ENCODE measurements at places on chromosomes 16 and 17.

DNA sequence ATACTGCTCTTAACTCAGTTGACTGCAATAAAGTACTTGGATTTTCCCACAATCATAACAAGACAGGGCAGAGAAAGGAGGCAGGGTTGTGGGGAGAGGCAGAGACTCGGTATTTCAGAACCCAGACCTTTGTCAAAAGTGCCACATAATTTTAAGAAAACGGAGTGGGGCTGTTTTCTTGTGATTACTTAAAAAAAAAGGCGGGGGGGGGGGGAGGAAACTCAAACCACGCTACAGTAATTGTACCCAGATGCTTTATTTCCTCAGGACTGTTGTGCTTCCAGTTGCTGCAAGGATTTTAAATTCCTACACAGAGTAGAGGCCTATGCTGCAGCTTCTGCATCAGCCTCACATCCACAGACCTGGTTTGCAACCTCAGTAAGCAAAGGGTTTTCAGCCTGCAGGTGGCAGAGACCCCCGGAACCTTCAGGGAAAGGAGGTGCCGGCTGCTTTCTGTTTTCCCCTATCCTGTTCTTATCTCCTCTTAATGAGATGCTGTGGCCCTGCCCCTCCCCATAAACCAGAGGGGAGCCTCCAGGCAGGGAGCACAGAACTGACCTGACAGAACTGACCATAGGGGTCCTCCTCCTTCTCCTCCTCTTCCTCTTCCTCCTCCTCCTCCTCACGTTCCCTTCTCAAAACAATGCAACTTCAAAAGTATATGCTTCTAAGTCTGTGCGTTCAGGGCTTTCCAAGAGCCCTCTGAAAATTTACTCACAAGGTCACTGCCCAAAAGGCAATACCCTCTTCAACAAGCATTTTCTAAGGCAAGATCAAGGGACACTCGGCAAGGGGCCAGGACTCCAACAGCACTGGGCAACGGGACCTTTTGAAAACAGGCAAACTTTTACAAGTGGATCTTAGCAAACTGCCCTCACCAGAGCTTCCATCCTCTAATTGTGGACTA lies 7.5 kb downstream of the AXIN2 start:
- no peak for DNase-seq

DNA sequence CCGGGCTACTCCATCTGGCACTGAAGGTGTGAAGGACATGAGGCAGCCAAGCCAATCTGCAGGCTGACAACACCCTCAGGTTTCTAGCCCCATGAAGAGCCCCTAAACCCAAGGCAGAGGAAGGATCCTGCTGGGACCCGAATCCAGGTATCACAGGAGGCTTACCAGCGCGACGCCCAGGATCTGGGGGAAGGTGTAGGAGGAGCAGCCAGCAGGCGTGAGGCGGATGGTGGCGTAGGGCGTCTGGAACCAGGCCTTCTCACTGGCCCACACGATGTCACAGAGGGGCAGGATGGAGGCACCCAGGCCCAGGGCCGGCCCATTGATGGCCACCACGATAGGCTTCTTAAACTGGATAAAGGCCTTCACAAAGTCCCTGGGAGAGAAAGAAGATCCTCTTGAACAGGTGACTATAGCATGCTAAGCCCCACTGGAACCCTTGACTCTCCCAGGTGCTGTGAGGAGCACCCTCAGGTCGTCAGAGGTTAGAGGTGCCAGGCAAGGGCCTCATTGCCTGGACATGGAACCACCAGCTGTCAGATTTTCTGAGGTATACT lies 71.7 kb downstream of the DYNLRB2 start:
- DNase-seq = no peak

- DNase-seq = no peak
Observed at GRCh38 chr16:61842666-61843065, 193.6 kb downstream of the CDH8 start.

GRCh38 chr17:2796164-2797125 lies at the start of gene RAP1GAP2:
Gene RAP1GAP2, plus strand, starts transcription at chr17:2796438. Its CDS starts 90 bp downstream, at chr17:2796528.
- no peak for DNase-seq

DNA sequence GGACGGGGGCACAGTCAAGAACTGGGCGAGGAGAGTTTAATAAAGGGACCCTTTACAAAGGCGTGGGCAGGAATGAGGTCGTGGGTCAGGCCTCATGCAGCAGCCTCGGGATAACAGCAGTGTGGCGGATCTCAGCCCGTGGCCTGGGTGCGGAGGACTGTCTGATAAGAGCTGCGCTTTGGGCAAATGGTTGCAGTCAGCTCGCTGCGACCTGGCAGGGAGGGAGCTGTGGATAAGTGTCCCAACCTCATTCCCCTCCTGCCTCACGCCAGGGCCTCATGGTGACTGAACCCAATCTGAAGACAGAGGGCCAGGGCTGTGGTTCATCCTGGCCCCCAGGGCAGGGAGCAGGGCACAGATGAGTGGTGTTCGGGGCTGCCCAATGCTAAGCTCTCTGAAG lies 13.6 kb downstream of the SMTNL2 start:
- no peak for DNase-seq

DNA sequence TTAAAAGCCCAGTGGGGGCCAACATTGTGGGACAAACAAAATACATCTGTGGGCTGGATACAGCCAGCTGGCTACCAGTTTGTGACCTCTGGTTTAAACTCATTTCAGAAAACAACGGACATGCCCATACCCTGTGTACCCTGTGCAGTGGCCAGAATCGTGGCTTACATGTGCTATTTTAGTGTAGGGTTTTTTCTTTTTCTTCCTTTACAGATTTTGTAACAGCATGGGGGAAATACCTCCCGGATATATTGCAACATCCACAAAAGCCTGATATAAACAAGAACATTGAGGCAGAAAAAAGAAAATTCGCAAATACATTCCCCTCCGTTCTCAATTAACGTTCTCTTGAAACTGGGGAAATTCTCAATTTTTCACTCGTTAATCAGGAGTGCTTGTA lies 7.3 kb downstream of the HS3ST4 start:
- no peak for DNase-seq

DNA sequence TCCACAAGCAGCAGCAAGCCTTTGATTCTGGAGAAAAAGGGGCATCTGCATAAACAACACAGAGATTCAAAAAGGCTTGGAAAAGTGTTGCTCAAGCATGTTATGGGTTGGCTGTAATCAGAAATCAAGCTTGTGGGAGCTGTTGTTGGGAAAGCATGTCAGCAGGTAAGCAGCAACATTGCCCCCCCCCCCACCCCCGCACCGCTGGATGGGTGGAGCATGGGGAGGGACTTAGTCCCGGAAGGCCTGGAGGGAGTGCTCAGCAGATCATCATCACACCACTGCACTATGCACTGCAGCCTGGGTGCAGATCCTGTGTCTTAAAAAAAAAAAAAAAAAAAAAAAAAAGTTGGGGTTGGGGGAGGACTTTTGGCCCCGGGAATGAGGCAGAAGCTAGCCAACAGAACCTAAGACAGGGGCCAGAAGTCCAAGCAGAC lies 16.8 kb upstream of the AKAP1 start:
- DNase-seq = no peak
